Karpas-422 (cell line): ENCODE measurements at places on chromosomes 3 and 15. TPM values are rescaled to one million over a fixed set of nuclear protein-coding genes. Genes with fewer than 3 reads are reported as not detected.

FAM107A gene
- total RNA-seq = not detected in 2 replicates

IL5RA gene
- not detected in 2 replicates for total RNA-seq

UROC1 gene
- total RNA-seq = not detected in 2 replicates

OIP5 gene
- 7.7 and 13.1 TPM in 2 replicates for total RNA-seq

RHCG gene
- not detected in 2 replicates for total RNA-seq

MUSTN1 gene
- total RNA-seq = 2.4 TPM in 1 of 2 replicates, not detected in the other

GAP43 gene
- total RNA-seq = not detected in 2 replicates
